ENCODE measurements at places on chromosomes 5 and 9. TPM values are rescaled to one million over a fixed set of nuclear protein-coding genes. Genes with fewer than 3 reads are reported as not detected.

DNA sequence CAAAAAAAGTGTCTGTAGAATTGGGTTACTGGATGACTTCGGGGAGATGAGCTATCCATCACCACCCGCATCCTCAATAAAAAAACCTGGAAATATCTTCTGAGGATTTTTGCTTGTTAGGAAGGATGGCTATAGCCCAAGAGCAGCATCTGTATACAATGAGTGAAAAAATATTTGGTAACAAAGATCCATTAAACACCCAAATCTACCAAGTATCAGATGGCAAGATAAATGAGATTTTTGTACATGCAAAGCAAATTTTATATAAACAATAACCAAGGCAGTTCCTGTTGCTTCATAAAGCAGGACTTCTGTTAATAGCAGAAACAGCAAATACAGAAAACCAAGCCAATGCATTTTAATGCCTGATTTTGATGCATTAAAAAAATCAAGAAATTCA is 166.6 kb downstream of the SLC28A3 start:
- no peak for DNase-seq

GRCh38 chr5:34695275-34696027 is 39.3 kb downstream of the RAI14 start:
- DNase-seq = no peak

GRCh38 chr5:104189909-104190308 is 627.3 kb upstream of the NUDT12 start:
- DNase-seq = no peak

DNA sequence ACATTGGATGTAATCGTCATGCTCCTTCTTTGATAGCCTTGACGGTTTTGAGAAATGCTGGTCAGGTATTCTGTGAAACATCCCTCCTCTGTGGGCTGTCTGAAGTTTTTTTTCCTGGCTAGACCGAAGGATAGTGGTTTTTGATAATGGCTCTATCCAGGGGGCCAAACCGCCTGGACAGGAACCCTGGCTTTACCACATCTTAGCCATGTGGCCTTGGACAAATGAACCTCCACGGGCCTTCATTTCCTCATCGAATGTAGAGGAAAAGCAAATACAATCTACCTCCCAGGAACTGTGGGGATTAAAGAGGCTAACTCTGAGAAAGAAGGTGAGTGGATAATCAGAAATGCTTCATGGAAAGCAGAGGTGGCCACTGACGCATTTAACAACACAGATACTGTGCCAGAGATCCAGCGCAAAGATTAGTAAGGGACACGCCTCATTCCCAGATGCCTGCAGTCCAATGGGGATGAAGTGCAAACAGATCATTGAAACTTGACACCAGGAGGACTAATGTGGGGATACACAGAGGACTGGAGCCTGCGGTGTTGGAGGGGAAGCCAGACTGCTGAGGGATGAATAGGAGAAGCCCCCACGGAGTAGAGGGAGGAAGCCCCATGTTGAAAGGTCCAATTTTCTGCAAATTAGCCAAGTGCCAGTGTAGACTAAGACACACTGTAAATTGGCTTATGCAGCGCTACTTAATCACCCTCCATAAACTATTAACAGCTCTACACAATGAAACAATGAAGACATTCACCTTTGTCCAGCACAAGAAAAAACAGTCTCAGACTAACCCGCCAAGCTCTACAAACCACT is 41.6 kb downstream of the MYO10 start:
- DNase-seq = no peak

DNA sequence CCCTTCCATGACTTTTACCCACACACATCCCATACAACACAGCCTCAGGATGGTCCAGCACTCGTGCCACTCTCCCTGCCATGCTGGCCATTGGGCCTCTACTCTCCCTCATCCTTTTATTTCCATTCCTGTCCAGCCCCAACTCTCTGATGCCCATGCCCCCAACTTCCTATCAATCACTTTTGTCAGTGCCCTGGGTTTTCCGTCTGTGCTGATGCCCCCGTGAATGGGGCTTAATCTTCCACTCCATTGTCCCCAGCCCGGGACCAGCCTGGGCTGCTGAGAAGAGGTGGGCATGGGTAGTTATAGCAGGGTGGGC is 12.6 kb upstream of the ACSL6 start:
- no peak for DNase-seq

- DNase-seq = no peak
Observed at GRCh38 chr5:5454391-5454790, 31.9 kb downstream of the ICE1 start.

DNA sequence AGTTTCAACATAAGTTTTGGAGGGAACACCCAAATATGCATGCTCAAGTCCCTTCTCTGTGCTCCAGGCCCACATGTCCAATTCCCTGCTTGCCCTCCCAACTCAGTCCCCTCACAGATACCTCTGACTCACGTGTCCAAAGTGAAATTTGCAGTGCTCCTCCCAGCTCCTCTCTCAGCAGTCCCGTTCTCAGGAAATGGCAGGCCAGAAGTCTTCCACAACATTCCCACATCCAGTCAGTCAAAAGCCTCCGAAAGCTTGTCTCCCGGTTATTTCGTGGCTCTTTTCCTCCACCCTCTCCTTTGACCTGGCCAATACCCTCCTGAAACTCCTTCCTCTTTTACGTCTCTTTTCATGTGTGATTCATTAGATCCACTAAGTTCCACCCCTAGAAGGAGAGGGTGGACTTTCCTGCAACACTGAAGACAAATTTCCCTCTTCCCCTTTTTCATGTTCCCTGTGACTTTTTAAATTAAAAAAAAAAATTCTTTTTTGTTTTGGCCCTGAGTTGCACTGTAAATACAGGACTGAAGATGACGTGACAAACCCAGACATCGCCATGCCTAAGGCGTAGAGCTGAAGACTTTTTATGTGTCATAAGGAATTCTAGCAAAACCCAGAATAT is 12.8 kb upstream of the MGAT1 start:
- no peak for DNase-seq

- no peak for DNase-seq
Observed at GRCh38 chr5:168348084-168348414, 56.6 kb downstream of the WWC1 start.

DNA sequence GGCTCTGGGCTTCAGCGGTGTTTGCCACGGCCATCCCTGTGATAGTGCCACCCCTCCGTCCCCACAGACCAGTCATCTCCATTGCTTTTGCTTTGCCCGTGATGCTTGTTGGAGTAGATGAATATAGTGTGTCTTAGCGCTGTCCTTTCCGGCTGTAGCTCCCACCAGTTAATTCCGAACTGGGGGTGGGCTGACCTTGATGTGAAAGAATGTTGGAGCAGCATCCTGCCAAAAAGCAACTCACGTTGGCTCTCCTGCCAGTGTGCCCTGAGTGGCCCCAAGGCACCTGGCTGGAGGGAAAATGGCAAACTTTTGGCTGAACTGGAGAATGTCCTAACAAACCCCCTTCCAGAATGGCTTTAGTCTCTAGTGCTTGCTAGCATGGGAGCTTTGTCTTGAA is 20.0 kb downstream of the CLTA start:
- no peak for DNase-seq

DNA sequence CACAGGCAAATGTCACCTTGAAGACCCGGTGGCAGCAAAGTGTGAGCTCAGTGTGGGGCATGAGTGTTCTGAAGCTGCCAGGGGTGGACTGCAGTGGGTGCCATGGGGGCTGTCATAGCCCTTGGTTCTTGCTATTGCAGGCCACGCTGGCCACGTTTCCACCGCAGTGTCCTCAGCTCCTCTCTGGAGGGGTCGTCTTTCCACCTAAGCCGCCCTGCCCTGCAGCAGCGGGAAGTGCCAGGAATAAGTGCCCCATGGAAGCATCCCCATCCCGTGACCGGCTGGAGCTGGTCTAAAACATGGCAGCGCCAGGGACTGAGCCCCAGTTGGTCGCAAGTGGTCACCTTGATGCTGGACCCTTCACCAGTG is 6.9 kb downstream of the OBP2B start:
- DNase-seq = no peak

DNA sequence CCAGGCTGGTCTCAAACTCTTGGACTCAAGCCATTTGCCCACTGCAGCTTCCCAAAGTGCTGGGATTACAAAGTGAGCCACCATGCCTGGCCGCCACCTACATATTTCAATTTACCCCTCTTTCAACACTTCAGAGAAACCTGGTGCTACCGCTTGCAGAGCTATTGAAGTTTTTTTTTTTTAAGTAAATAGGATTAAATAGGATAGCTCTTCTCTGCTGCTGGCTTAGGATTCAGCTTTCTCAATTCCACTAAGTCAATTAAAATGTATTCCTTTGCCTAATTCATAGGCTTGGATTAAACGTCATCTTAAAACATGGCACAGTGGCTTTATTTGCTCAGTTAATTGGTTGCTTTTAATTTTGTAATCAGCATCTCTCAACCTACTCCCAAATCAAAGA is 41.0 kb downstream of the KIAA1191 start:
- no peak for DNase-seq

DNA sequence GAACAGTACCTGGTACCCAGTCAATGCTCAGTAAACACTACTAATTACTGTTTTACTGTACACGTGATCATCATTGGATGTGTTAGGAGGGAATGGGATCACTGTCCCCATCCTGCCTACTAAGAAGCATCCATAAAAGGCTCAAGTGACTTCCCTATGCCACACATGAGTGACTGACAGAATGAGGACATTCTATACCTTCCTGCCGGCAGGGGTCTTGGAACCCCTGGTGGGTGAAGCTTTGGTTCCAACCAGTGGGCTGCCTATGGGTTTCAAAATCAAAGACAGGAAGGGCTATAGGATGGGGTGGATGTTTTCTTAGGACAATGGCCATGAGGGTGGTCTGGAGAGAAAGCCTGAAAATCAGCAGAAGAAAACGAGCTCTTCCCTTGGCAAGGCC is 209.6 kb upstream of the PANK3 start:
- no peak for DNase-seq

GRCh38 chr5:31133488-31133887 is 60.0 kb upstream of the CDH6 start:
- DNase-seq = no peak

DNA sequence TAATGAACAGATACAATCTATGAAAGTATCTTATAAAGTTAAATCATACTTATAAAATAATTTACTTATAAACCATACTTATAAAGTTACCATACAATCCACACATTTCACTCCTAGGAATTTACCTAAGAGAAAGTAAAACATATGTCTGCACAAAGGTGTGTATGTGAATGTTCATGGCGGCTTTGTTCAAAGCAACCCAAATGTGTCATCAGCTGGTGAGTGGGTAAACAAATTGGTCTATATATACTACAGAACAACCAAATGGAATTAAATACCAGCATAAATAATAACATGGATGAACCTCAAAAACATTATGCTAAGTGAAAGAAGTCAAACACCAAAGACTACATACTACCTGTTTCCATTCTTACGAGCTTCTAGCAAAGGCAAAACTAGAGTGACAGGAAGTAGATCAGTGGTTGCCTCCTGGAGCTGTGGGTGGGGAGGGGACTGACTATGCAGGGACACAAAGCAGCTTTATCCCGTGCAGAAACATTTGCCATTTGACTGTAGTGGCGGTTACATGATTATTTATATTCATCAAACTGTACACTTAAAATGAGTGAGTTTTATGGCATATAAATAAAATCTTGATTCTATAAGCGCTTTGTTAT is 10.6 kb downstream of the TRAF1 start:
- no peak for DNase-seq

DNA sequence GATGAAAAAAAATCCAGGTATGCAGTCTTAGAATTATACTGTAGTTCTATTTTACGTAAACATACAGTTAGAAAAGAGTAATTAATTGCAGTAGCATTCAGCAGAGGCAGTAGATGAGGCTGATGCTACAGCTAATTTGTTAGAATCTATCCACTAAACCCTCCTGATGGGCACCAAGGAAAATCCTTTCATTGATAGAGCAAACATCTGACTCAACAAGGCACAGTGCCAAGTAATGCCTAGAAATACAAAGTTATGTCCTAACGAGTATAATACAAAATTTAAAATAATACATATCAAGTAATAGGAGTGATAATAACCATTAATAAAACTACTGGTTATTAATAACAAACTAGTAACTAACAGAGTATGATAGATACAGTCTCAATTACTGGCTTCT is 9.0 kb downstream of the MOCS2 start:
- no peak for DNase-seq

PTGES2 gene
- total RNA-seq = 58.3 TPM

F2RL1 gene
- 1.2 TPM for total RNA-seq

FREM1 gene
- 3.3 TPM for total RNA-seq

DHFR gene
- 20.4 TPM for total RNA-seq

ZNF658 gene
- total RNA-seq = 28.5 TPM

F2RL2 gene
- total RNA-seq = under 0.01 TPM

C6 gene
- total RNA-seq = 0.41 TPM

PRDM9 gene
- not detected for total RNA-seq

CEL gene
- 0.41 TPM for total RNA-seq
